SK-MEL-5 (cell line): ENCODE measurements at places on chromosomes 6 and 20.

DNA sequence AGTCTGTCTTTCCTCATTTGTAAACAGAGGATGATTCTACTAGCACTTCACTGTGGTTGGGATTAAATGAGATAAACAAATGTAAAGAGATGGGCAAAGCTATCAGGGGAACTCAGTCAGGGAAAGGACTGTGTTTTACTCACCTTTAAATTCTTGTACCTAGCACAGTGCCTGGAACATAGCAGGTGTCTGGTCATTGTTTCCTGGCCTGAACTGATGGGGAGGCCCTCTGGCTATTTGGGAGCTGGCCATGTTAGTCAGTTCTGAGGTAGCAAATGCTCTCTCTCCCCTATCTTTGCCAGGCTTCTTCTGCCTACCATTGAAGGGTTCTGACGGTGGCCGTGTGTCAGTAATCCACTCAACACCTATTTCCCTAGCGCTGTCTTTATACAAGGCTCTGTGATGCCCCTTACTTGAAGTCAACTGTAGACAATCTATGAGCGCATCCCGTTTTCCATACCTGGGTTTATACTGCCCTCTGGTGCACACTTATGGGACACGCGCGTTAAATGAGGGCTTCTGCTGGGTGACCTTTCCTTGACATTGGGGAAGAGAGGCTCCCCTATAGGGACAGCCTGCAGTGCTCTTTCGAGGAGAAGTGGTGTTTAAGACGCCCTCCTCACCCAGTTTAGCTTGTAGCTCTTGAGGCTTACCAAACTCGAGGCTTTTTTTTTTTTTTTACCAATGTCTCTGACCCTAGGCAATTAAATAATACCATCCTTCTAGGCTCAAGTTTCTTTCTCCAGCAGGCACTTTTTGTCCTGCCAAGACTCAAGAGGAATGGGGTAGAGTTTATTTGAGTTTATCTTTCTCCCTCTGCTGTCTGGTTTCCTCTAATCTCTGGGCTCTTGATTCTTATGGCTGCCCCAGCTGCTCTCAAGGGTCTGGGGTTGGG, 4.0 kb upstream of the SPATS1 start:
- peak; percentile 86 for DNase-seq

DNA sequence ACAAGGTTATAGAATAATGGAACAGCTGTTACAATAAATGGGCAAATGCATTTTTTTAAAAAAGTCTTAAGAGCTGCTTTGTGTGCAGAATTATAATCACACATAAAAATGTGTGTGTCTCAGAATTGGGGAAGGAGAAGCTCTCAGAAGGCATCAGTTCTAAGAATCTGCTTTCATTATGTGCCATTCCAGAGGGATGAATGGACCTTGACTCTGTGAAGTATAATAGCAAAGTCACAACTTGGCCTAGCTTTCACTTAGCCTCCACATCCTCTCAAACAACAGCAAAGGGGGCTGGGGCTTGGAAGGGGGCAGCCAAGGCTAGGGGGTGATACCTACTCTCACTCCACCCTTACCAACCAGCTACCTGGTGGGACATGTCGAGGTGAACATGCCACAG, 265.0 kb downstream of the CDC5L start:
- DNase-seq, result no peak

- no peak for DNase-seq
Observed at GRCh38 chr6:65852369-65852852, 145.4 kb upstream of the EYS start.

GRCh38 chr20:34445177-34446065, 70.8 kb upstream of the DYNLRB1 start:
- no peak for DNase-seq

GRCh38 chr6:149924933-149925252, 2.0 kb upstream of the RAET1G start:
- no peak for DNase-seq

GRCh38 chr6:158069800-158070195, 88.1 kb downstream of the SYNJ2 start:
- no peak for DNase-seq
